Uterine smooth muscle cell (primary cell): ENCODE measurements at places on chromosomes 7 and 10. TPM values are rescaled to one million over a fixed set of nuclear protein-coding genes. Genes with fewer than 3 reads are reported as not detected.

The MNX1 gene
- not detected in 2 replicates for total RNA-seq

The HIPK2 gene
- total RNA-seq: 3.9 and 7.9 TPM in 2 replicates

The GBF1 gene
- 28.8 and 32.1 TPM in 2 replicates for total RNA-seq

The NRG3 gene
- total RNA-seq: under 0.01 TPM in 1 of 2 replicates, not detected in the other

The SPDYE2 gene
- not detected in 2 replicates for total RNA-seq

The HEPACAM2 gene
- 0.11 TPM in 1 of 2 replicates, not detected in the other for total RNA-seq

The PLAU gene
- total RNA-seq: 81.5 and 153 TPM in 2 replicates

The SLC29A3 gene
- total RNA-seq: 0.62 and 0.66 TPM in 2 replicates

The MSS51 gene
- total RNA-seq: 2.0 and 2.1 TPM in 2 replicates

The ALOX5 gene
- total RNA-seq: not detected in 2 replicates

The TMEM225B gene
- total RNA-seq: 0.55 and 1.2 TPM in 2 replicates

The NRAP gene
- not detected in 2 replicates for total RNA-seq

The SPAG6 gene
- 0.11 TPM in 1 of 2 replicates, not detected in the other for total RNA-seq

The LGI1 gene
- total RNA-seq: not detected in 2 replicates

The CASTOR2 gene
- 7.2 and 9.5 TPM in 2 replicates for total RNA-seq

The GPR37 gene
- 1.5 and 2.0 TPM in 2 replicates for total RNA-seq

The ZNF736 gene
- 14.7 and 18.6 TPM in 2 replicates for total RNA-seq

The TEX36 gene
- not detected in 2 replicates for total RNA-seq

The INA gene
- 0.50 and 1.3 TPM in 2 replicates for total RNA-seq

The DIP2C gene
- 18.8 and 23.1 TPM in 2 replicates for total RNA-seq

The BCCIP gene
- total RNA-seq: 52.5 and 78.0 TPM in 2 replicates

The ADCY1 gene
- total RNA-seq: 0.33 and 0.37 TPM in 2 replicates

The GNGT1 gene
- not detected in 2 replicates for total RNA-seq

The TMEM236 gene
- total RNA-seq: 0.11 and 0.12 TPM in 2 replicates
